Cortex of kidney (tissue), 1 donor: ENCODE measurements at places on chromosomes 1 and 21.

GRCh38 chr1:59506952-59507351, 210.1 kb downstream of the FGGY start:
- no peak for DNase-seq

GRCh38 chr1:38738207-38738606, 121.4 kb downstream of the RRAGC start:
- no peak for DNase-seq

- no peak for DNase-seq
Measured at GRCh38 chr1:194723067-194723466, 1536.7 kb upstream of the B3GALT2 start.

GRCh38 chr1:229479660-229480399, 28.3 kb downstream of the NUP133 start:
- DNase-seq, result no peak

GRCh38 chr1:106292130-106292529, 764.3 kb upstream of the PRMT6 start:
- no peak for DNase-seq

DNA sequence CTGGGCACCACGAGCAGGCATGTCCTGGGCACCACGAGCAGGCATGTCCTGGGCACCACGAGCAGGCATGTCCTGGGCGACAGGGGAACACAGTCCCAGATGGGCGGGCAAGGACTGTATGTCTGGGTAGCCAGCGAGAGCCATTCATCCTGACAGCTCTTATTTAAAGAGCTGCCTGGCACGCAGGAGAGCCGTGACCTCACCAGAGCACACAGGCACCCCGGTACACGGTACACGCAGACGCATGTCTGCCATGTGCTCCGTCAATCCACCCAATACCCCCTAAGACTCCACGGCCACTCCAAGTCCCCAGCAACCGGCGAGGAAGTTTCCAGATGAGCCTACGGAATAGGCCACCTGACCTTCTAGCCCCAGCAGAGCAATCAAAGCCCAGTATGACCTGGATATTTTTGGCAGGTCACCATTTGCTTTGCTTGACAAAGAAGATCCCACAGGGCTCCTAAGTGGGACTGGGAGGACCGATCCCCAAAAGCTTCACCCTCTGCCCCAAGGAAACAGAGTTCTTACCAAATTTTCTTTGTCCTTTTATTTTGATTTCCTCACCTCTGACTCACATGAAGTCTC, 51.7 kb downstream of the CASZ1 start:
- no peak for DNase-seq

- no peak for DNase-seq
Measured at GRCh38 chr1:71587961-71588360, 507.1 kb upstream of the ZRANB2 start.

GRCh38 chr1:231683439-231684165, 57.0 kb downstream of the DISC1 start:
- no peak for DNase-seq

DNA sequence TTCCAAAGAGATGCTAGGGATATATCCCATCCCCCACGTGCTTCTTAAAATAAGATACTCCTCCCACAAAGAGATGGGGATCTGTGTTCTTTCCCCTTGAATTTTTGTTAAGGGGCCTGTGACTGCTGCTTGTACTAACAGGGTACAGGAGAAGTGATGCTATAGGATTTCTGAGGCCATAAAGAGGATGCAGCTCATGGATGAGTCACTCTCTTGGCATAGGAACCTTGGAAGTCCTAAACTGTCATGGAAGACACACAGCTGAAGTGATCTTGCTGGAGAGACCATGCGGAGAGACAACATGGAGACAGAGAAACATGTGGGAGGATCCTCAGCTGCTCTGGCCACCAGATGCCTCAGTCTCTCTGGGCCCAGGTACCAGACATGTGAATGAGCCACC, 157.2 kb downstream of the S1PR1 start:
- no peak for DNase-seq

DNA sequence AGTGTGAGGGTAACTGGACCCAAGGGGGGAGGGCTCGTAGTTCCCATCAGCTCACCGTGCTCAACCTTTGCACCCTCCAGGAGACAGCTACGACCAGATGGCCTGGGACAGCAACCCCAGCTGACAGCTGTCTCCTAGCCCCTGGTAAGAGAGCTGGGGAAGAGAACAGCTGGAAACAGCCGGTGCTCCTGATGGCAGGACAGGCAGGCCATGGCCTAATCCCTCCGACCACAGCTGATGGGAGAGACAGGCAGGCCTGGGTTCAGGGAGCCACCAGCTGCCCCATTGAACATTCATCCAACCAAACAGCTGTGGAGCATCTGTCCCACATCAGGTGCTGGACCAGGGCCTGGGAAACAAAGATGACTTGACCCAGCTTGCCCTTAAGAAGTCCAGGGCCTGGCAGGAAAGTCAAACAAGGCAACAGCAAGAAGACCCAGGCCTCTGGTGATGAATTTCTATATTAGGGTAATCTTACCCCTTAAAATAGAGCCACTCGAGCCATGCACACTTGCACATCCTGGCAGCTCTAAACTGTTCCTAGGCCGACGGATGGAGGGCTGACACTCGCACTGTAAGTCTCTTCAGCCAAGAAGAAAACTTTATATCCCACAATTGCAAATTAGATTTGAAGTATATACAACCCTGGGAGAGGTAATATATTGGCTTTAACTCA, 12.2 kb downstream of the OLFML2B start:
- no peak for DNase-seq

DNA sequence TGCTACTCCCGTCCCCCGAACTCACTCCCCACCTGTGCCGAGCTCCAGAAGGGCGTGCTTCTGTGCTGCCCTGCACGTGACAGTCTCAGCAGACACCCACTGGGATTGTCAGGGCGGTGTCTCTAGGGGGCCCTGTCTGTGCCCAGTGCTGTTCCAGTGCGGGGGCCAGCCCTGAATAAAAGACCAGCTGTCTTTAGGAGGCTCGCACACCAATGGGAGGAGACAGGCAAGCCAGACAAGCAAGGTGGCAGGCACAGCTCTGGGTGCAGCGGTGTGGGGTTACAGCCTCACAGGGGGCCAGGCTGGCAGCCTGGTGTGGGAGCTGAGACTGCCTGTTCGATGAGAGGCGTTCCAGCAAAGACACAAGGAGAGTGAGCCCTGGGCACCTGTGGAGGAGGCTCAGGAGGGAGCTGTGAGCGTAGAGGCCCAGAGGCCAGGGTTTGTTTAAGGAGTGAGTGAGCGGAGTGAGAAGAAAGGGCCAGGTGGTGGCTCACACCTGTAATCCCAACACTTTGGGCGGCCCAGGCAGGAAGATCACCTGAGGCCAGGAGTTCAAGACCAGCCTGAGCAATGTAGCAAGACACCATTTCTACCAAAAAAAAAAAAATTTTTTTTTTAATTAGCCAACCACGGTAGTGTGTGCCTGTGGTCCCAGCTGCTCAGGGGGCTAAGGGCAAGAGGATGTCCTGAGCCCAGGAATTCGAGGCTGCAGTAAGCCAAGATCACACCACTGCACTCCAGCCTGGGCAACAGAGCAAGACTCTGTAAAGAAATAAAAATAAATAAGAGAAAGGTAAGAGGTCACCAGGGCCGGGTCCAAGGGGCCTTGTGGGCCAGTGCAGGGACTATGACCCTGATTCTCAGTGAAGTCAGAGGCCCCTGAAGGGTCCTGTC, 48.2 kb upstream of the ARHGEF16 start:
- DNase-seq, result no peak

DNA sequence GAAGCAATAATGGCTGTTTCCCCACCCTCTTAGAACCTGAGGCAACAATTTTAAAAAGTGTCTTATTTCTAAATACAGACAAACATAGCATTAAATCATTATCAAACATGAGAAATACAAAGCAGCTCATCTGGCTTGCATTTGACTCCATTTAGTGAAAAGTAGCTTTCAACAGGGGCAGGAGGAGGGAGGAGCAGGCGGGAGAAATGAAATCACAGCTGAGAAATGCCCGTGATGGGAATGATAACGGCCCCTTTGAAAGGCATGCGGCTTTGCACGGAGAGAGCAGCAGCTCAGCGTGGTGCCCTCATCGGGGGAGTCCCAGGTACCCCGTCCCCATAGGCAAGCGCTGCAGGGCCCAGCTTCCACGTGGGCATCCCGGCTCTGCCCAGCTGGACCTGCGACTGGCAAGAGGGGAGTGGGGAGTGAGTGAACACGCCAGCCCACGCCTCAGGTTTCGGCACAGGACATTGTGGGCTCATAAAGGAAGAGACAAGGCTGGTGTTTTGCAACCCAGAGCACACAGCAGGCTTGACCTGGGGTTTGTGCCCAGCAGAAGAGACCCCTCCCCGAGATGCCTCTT, 134.6 kb downstream of the NPHP4 start:
- no peak for DNase-seq

DNA sequence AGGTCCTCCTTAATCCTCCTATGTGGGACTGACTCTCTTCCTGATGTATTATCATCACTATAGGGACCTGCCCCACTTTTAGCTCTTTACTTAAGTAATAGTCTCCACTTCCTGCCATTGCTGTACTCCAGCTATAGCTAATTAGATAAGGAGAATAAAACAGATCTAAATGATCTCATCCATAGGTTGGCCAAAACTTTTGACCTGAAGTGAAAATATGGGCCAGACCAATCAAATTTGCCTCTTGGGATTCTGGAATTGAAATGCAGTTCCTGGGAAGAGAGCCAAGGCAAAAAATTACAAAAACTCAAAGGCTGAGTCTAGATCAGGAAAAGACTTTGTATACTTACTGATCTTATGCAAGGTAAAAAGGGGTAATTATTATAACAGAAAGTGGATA, 36.1 kb upstream of the PDE4B start:
- DNase-seq, result no peak

GRCh38 chr1:38898653-38899230, 17.4 kb upstream of the GJA9 start:
- DNase-seq, result no peak

- no peak for DNase-seq
Measured at GRCh38 chr1:68820151-68820550, 323.3 kb upstream of the DEPDC1 start.

DNA sequence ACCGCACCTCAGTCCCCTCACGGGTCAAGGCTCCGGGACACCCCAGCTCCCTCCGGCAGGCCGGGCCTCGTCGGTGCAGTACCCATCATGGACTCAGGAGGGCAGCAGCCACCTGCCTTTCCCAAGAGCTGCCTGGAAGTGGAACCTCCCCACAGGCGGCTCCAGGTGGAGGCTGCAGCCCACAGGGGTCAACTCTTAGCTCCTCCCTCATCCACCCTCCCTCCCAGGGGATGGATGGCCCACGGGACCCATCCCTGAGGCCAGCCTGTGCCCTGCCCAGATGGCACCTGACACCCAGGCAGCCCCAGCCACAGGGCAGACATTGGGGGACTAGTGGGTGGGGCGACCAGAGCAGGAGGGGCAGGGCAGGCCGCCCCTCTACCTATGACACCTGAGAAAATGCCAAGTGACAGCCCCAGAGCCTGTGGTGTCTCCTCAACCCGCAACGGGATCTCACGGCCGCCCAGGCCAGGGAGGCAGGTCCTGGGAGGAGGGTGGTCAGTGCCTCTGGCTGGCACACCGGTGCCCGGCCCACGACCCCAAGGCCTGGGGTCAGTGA, 1.2 kb upstream of the ARHGEF16 start:
- DNase-seq, result no peak

DNA sequence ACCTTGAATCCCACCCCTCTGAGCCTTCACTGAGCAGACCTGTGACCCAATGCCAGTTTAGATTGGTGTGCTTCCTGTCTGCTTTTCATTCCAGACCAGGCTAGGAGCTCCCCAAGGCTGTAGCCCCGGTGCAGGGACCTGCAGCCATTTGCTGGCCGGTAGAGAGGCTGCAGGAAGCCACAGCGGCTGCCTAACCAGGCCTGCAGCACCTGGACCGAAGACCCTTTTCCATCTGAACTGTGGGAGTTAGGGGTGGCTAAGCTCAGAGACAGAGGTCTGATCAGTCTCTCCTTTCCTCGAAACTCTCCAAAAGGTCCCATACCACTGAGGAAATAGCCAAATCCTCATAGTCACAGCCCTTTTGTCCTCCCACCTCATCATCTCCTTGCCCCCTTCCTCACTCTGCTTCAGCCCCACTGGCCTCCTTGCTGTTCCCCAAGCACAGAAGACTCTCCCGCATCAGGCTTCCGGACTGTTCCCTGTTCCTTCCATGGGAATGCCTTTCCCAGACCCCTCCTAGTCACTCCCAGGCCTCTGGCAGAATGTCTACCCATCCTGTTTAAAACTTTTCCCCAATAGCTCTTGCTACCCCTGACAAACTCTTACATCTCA, 674 bp upstream of the TTC4 start:
- DNase-seq, result no peak

DNA sequence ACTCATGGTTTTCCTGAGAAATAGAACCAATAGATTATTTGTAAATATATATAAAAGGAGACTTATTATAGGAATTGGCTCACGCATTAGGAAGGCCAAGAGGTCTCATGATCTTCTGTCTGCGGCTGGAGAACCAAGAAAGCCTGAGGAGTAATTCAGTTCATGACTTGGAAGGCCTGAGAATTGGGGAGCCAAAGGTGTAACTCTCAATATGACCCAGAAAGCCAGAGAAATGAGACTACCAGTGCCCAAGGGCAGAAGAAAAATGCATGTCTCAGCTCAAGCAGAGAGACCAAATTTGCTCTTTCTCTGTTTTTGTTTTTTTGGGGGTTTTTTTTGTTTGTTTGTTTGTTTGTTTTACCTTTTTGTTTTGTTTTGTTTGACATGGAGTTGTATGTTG, 19.5 kb downstream of the SLAMF7 start:
- no peak for DNase-seq

DNA sequence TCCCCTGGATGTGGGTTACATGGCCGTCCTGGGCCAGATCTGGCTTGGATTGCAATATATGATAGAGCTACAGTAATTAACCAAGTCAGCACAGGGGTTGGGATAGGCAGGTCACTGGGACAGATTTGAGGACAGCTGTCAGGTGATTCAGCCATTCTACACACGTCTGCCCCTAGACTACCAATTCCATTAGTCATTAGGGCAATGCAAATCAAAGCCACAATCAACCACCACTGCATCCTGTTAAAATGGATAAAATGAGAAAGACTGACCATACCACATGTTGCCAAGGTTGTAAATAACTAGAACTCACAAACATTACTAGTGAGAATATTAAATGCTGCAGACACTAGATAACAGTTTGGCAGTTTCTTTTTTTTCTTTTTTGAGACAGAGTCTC, 16.0 kb downstream of the C21orf58 start:
- no peak for DNase-seq

DNA sequence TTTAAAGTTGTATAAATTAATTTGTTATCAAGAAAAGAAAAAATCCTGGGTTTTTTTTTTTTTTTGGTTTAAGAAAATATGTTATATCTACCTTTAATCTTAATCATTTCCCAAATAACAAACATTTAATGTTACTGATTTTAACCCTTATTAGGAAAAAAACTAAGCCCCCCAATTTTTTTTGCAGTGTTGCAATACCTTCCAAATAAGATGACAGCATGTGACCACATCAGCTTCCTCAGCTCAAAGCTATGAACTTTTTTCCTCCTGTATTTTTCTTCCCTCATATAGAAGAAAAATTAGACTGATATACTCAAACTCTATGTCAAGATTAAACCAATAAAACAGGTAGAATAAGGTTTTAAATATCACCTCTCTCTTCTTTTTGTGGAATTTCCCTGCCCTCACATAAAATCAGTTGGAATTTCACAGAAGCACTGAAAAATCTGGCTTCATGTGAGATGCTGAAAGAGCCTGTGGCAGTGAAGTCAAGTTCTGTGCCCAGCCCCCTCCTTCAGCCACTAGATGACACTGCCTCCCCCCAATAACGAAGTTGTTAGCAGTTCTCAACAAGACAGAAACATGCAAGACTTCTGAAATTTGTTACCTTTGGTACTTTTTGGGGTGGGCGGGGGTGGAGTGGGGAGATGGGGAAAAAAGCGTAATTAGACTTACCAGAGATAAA, 9.6 kb upstream of the SMYD2 start:
- no peak for DNase-seq

- DNase-seq, result no peak
Measured at GRCh38 chr1:172742599-172743500, 83.9 kb downstream of the FASLG start.

- DNase-seq, result no peak
Measured at GRCh38 chr1:221162352-221162751, 283.1 kb downstream of the HLX start.
